ENCODE measurements at places on chromosomes 4 and X.

DNA sequence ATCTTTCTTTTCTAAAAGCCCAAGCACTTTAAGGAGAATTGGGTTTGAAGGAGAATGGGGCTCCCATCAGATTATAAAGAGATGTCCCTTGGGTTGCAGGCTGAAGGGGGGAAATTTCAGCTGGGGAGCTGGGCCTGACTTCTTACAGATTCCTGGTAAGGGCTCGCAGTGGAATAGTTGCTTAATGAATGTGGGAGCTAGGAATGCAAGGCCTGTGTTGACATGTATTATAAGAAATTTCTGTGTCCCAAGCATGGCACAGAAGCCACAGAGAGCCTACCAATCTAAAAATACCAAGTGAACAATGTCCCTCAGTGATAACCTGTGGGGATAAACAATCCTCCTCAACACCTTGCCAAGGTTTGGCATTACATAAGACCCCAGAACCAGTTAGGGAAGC is 39.3 kb upstream of the WNK3 start:
- H3K4me3 ChIP-seq, result no peak overlapping the region
- no peaks in the 10 kb centered on the region for H3K4me1 ChIP-seq
- H3K36me3 ChIP-seq, result peaks cover 2% of the 10 kb centered on the region
- H3K27me3 ChIP-seq, result no peaks in the 10 kb centered on the region
- DNase-seq, result no peak

GRCh38 chrX:120125444-120125843 is 9.7 kb upstream of the RHOXF1 start:
- H3K27ac ChIP-seq, result no peak overlapping the region
- DNase-seq, result no peak
- no peak overlapping the region for H3K4me3 ChIP-seq
- H3K4me1 ChIP-seq, result peaks cover 2% of the 10 kb centered on the region
- H3K27me3 ChIP-seq, result no peaks in the 10 kb centered on the region

DNA sequence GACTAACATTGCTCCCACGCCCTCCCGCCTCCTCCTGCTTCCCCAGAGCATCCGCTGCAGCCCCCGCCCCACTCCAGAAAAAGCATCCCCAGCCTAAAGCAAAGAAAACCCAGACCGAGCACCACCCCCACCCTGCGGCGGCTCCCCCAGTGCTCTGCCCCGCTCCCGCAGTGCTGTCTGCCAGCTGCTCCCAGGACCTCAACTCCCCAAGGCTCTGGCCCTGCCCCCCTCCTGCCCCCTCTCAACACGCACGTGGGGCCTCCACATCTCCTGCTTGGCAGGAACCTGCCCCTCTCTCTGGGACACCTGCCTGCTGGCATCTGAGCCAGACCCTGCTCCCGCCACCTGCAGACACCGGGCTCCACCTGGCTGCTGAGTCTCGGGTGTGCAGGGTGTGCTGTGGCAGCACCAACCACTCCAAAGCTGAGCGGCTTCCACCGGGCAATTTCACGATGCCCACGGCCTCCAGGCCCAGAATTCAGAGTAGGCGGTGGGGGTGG is 79.4 kb downstream of the FAM53A start:
- H3K27ac ChIP-seq, result no peak overlapping the region
- H3K4me1 ChIP-seq, result no peaks in the 10 kb centered on the region
- no peak overlapping the region for H3K4me3 ChIP-seq
- H3K36me3 ChIP-seq, result no peaks in the 10 kb centered on the region
- H3K27me3 ChIP-seq, result no peaks in the 10 kb centered on the region

GRCh38 chr4:48787056-48787455 is 7.0 kb upstream of the FRYL start:
- H3K4me1 ChIP-seq, result no peaks in the 10 kb centered on the region
- no peak overlapping the region for H3K4me3 ChIP-seq
- no peak for DNase-seq
- H3K27me3 ChIP-seq, result no peaks in the 10 kb centered on the region

GRCh38 chrX:31126205-31126604 is 54.4 kb upstream of the FTHL17 start:
- DNase-seq, result no peak
- H3K27ac ChIP-seq, result no peak overlapping the region
- H3K4me1 ChIP-seq, result no peaks in the 10 kb centered on the region
- no peaks in the 10 kb centered on the region for H3K27me3 ChIP-seq

- H3K27ac ChIP-seq, result no peak overlapping the region
- no peaks in the 10 kb centered on the region for H3K4me1 ChIP-seq
- H3K27me3 ChIP-seq, result no peaks in the 10 kb centered on the region
- H3K4me3 ChIP-seq, result no peak overlapping the region
- H3K36me3 ChIP-seq, result no peaks in the 10 kb centered on the region
Measured at GRCh38 chr4:77268108-77268507, 111.1 kb downstream of the CCNG2 start.

- H3K36me3 ChIP-seq, result no peaks in the 10 kb centered on the region
- H3K27me3 ChIP-seq, result no peaks in the 10 kb centered on the region
- DNase-seq, result no peak
- H3K27ac ChIP-seq, result no peak overlapping the region
- H3K4me3 ChIP-seq, result no peak overlapping the region
Measured at GRCh38 chrX:28010875-28011274, 29.6 kb upstream of the DCAF8L1 start.

- no peak overlapping the region for H3K27ac ChIP-seq
- no peaks in the 10 kb centered on the region for H3K27me3 ChIP-seq
- no peaks in the 10 kb centered on the region for H3K4me1 ChIP-seq
- H3K36me3 ChIP-seq, result no peaks in the 10 kb centered on the region
- H3K4me3 ChIP-seq, result no peak overlapping the region
Measured at GRCh38 chrX:30576881-30577280, 685 bp downstream of the TASL start.

- no peak for DNase-seq
- H3K4me1 ChIP-seq, result no peaks in the 10 kb centered on the region
- no peak overlapping the region for H3K27ac ChIP-seq
- no peak overlapping the region for H3K4me3 ChIP-seq
- no peaks in the 10 kb centered on the region for H3K36me3 ChIP-seq
Measured at GRCh38 chr4:57989430-57989829, 879.2 kb upstream of the IGFBP7 start.

- no peaks in the 10 kb centered on the region for H3K4me1 ChIP-seq
- DNase-seq, result no peak
- no peak overlapping the region for H3K27ac ChIP-seq
- no peaks in the 10 kb centered on the region for H3K36me3 ChIP-seq
Measured at GRCh38 chr4:156820931-156821330, 150.7 kb downstream of the PDGFC start.

- peak overlapping the region; percentile 83 for H3K4me3 ChIP-seq
- peaks cover 7% of the 10 kb centered on the region for H3K4me1 ChIP-seq
- H3K27me3 ChIP-seq, result no peaks in the 10 kb centered on the region
- no peak for DNase-seq
Measured at GRCh38 chr4:90126805-90127204, 389 bp upstream of the CCSER1 start.

GRCh38 chr4:185036842-185037241 is 18.6 kb downstream of the HELT start:
- H3K4me1 ChIP-seq, result no peaks in the 10 kb centered on the region
- H3K27me3 ChIP-seq, result no peaks in the 10 kb centered on the region
- H3K27ac ChIP-seq, result no peak overlapping the region
- H3K36me3 ChIP-seq, result no peaks in the 10 kb centered on the region

DNA sequence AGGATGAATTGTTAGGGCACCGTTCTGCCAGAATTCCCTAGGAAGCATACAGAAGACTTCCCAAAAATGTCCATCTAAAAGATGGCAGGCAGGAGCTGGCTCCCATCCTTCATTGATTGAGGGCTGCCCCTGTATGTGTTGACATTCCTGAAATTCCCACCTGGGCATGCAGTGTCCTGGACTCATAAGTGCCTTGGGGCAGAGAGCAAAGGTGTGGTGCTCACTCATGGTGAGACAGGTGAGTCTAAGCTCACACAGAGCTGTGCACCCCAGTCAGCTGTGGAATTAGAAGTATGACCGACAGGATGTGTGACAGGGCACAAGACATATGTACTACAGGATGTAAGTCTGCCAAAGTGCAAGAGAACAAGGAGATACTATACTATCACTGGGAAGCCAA is 271.9 kb downstream of the MID1IP1 start:
- H3K27ac ChIP-seq, result no peak overlapping the region
- H3K4me1 ChIP-seq, result no peaks in the 10 kb centered on the region
- peaks cover 8% of the 10 kb centered on the region for H3K36me3 ChIP-seq
